ENCODE measurements at places on chromosomes 5 and 9.

- DNase-seq: peak; percentile 64
These were observed 97.1 kb downstream of the SLC44A1 start for GRCh38 chr9:105341434-105342146.

- DNase-seq: no peak
These were observed 5.8 kb upstream of the PAPPA start for GRCh38 chr9:116147821-116148220.

DNA sequence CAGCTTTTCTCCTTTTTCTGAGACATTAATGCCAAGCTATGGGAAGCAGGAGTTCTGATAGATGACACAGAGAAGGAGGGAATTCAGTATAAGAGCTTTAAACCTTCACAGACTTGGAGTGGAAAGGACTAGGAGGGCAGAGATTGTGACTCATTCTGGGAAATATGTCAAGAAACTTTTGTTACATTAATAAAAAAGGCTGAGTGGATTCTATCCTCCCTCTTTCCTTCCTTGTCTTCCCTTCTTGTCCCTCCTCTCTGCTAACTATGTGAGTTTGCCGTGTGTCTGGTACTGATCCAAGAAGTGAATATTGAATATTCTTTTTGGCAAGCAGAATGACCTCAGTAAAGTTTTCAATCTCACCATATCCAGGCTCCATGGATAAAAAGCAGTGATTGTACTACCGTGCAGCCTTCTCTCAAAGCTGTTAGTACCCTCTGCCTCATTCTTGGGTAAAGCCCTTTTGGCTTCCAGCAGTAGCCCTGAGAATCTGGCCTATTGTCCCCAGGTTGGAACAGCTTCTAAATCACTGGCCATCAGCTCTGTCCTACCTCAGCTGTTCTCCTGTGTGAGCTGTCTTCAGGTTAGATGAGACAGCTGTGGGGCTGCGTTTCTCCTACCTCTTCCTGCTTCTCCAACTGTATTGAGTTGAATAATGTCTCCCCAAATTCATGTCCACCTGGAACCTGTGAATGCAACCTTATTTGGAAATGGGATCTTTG, 73.9 kb downstream of the ATG10 start:
- peak; percentile 49 for DNase-seq

DNA sequence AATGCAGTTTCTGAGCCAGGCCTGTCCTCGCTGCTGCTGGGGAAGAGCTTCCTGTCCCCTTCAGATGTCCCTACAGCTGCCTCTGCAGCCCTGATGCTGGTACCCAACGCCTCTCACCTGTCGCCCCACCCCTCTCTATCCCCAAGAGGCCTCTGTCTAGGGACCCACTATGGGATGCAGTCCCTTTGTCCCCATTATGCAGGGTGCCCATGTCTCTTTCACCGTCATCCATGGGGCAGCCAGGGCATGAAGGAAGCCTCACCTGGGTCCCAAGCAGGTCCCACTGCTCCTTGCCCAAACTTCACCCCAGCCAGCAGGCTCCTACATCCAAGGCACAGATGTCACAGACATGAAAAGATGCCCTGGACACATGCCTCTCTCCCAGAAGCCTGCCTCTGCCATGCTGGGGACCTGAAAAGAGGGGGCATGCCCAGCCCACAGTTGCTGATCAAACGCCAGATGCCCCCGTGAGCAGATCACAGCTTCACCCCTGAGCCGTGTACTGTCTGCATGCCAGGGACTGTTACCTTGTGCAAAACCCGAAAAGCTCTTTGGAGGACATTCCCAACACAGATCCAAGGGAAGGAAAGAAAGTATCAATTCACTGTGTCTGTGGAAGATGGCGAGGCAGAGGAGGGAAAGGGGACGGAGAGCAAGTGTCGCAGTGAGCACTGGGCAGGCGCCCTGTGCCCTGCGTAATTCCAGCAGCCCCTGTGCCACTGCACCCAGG, 81.0 kb downstream of the ADAMTS2 start:
- DNase-seq: no peak

DNA sequence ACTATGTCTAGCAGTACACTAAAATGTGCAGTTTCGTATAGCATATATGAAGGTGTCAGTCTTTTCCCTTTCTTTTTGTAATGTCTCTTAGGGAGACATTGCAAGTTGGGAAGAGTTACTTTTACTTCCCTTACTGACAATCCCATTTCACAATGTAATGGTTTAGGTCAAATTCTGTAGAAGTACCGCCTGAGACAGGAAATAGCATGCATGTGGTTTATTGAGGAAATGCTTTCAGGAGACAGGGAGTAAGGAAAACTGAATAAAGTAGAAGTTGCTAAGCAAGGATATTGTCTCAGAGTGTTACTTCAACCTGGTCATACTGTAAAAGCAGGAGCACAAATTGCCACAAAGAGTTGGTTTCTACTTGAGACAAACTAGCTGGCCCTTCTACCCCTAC, 32.1 kb upstream of the MSANTD3 start:
- no peak for DNase-seq

GRCh38 chr5:172911628-172911880, 47.7 kb upstream of the RPL26L1 start:
- no peak for DNase-seq

DNA sequence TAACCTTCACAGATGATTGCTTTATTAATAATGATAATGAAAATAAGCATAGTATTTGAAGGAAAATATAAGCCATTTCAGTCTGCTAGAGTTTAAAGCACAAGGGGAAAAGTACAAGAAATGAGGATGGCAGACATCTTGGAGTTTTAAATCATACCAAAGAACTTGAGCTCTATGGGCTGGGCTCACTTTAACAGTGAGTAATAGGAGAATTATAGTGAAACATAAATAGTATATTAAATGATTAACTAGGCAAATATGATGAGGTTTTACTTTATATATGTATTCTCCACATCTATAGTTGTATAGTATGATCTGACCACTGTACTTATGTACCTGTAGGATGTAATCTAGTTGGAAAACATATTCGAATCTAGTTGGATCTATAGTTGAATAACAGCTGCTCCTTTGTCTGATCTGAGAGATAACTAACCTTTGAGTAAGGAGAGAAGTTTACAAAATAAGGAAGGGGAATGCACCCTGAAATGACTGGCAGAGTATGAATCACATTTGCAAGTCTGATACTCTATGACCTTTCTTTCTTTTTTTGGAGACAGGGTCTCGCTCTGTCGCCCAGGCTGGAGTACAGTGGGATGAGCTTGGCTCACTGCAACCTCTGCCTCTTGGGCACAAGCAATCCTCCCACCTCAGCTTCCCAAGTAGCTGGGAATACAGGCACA, 17.6 kb downstream of the MEGF9 start:
- DNase-seq: no peak

GRCh38 chr5:139025651-139026050, 150.5 kb upstream of the LRRTM2 start:
- no peak for DNase-seq

GRCh38 chr5:113807427-113807991, 294.0 kb downstream of the YTHDC2 start:
- DNase-seq: peak; percentile 30

GRCh38 chr5:119439140-119439631, 13.1 kb upstream of the HSD17B4 start:
- DNase-seq: no peak
